Suprapubic skin (tissue), 4 donors: ENCODE measurements at places on chromosomes 16 and 17.

DNA sequence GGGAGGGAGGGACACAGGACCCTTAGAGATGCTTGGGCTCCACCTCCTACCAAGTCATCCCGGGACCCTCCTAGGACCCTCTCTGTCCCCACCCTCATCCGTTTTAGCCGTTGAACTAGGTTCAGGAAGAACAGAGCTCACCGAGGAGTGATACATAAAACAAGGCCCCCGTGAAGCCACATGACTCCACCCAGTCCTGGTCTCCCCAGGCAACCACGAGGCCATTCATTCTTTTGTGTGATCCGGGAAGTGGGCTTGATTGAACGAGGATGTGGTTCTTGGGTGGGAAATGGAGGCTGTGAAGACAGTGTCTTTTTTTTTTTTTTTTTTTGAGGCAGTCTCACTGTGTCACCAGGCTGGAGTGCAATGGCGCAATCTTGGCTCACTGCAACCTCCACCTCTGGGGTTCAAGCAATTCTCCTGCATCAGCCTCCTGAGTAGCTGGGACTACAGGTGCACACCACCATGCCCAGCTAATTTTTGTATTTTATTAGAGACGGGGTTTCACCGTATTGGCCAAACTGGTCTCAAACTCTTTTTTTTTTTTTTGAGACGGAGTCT, 14.8 kb downstream of the TRARG1 start:
- no peak for DNase-seq

- no peak for DNase-seq
These were observed 104.7 kb upstream of the CRHR1 start for GRCh38 chr17:45679426-45679825.

GRCh38 chr16:71254832-71255525, 24.5 kb upstream of the HYDIN start:
- no peak for DNase-seq

DNA sequence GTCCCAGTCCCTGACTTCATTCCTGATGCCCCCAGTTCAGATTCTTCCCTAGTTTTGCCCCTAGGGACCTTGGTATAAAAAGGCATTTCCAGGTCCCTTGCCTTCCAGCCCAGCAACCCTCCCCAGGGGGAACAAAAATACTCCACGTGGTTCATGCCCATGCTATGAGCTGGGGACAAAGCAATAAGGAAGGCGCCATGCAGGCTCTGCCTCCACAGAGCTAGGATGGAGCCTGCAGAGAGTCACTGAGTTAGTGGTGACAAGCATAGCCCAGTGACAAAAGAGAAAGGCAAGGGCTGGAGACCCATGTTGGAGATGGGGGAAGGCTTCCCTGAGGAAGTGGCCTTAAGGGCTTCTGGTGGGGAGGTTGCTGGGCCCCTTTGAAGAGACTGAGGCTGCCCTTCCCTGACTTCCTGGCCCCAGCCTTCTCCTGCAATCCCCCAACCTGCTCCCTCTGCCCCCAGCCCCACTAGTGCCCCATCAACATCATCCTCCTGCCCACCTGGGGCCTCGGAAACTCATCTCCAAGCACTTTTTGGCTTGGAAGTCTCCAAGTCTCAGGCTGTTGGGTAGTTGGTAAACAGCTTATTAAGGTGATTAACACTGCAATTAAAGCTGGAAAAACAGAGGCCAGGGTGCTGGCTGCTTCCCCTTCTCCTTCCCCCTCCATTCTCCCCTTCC, 9.6 kb downstream of the DLX3 start:
- DNase-seq, result no peak
